Activated CD4-positive, alpha-beta T cell treated with anti-CD3 and anti-CD28 coated beads, Interleukin-2, amount 50 U/mL, for 24 hours (primary cell): ENCODE measurements at places on chromosomes 2 and 18.

- DNase-seq: no peak
These were observed 55.9 kb downstream of the SDC1 start for GRCh38 chr2:20168727-20169696.

- DNase-seq: no peak
These were observed 193.2 kb downstream of the NDUFA10 start for GRCh38 chr2:239831861-239832489.

GRCh38 chr2:241951316-241951700, 81.8 kb downstream of the RTP5 start:
- DNase-seq: no peak

DNA sequence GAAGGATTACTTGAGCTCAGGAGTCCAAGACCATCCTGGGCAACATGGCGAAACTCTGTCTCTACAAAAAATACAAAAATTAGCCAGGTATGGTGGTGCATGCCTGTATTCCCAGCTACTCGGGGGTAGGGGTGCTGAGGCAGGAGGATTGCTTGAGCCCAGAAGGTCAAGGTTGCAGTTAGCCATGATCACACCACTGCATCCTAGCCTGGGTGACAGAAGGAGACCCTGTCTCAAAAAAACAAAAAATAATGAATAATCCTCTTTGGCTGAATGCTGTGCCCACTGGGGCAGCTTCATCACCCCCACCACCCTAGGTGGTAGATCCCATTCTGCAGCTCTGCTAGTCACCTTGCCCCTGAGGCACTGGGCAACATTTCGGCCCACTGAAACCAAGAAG, 109.4 kb downstream of the ZFP36L2 start:
- DNase-seq: no peak
